Adipocyte (in vitro differentiated cells): ENCODE measurements at places on chromosomes 12 and 14.

DNA sequence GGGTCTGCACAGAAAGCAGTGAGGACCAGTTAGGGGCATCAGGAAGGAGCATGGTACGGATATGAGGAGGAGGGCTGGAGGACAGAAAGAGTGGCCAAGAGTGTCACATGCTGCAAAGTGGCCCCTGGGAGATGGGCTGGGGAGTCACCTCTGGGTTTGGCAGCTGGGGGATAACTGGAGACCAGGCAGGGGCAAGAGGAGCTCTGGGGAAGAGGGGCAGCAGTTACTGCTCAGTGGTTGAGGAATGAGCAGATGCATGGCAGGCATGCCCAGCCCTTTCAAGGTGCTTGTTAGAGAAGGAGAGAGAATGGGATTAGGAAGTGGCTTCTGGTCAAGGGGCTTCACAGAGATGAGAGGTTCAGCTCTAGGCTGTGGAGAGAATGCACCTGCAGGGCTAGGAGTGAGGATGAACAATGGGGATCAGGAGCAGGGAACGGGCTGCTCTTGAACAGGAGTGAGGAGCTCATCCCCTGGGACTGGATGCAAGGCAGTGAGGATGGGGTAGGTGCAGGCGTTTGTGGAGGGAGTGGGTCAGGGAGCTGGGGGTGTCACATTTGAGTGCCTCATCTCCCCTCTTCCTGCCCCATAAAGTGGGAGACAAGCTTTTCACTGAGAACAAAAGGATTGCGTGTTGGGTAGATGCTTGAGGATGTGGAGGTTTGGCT, 127.5 kb downstream of the PAPOLA start:
- no peak for DNase-seq

DNA sequence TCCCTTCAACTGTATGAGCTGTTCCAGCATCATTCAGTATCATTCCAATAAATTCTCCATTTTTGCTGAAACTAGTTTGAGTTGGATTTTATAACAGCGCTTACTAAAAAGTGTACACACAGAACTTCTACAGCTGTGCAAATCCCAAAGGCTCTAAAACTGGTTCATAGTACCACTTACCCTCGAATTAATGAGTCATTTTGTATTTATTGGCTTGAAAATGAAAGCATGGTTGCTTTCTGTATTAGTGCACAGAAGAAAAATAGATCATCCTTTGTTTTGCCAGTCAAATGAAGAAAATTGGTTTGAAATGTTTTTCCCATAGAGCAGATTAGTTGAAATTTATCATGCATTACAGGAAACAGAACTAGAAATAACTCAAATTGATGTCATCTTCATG, 268.3 kb upstream of the CPNE8 start:
- no peak for DNase-seq

GRCh38 chr12:91057368-91058165, at the start of gene KERA:
KERA (minus strand) TSS chr12:91058024; CDS start chr12:91056281, 1,743 bp downstream.
- DNase-seq = no peak

DNA sequence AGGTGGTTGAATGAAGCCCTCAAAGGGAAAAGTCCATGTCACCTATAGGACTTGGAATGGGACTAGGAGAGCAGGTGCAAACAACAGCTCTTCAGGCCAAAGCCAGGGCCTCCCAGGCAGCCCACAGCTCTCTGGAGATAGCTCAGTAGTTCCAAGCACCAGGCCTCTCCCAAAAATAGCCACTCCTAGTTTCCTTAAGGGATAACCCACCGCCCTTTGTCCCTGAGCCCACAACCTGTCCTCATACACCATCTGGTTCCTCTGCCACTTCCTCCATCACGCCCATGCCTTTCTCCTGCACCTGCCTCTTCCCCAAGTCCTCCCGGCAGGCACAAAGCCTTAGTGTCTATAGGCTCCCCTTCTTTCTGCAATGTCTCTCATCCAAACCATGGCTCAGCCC, 2.1 kb downstream of the RAB15 start:
- no peak for DNase-seq

DNA sequence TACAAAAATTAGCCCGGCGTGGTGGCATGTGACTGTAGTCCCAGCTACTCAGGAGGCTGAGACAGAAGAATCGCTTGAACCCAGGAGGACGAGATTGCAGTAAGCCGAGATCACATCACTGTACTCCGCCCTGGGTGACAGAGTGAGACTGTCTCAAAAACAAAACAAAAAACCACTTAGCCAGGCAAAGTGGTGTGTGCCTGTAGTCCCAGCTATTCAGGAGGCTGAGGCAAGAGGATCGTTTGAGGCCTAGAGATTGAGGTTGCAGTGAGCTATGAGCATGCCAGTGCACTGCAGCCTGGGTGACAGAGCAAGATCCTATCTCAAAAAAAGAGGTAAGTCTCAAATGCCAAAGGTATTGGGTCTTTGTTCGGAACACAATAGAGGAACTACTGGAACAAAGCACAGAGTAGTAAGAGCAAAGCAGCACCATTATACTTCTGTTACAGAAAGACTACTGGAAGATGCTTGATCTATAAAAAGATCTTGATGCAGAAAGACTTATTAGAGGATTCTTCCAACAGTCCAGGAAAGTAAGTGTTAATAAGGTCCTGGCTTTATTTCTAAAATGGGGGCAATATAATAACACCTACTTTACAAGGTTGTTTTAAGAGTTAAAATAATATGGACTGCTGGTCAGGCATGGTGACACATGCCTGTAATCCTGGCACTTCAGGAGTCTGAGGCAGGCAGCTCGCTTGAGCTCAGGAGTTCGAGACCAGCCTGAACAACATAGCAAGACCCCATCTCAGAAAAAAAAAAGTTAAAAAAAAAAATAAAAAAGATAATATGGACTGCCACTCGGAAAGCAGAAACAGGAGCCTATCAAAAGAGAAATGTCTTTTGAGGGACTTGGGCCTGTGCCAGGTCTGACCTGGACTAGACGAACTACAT, 29.9 kb downstream of the BTBD7 start:
- DNase-seq = no peak

GRCh38 chr12:124446364-124446763, 121.0 kb downstream of the NCOR2 start:
- DNase-seq = no peak

GRCh38 chr12:54356228-54356627, 8.1 kb downstream of the GPR84 start:
- no peak for DNase-seq

DNA sequence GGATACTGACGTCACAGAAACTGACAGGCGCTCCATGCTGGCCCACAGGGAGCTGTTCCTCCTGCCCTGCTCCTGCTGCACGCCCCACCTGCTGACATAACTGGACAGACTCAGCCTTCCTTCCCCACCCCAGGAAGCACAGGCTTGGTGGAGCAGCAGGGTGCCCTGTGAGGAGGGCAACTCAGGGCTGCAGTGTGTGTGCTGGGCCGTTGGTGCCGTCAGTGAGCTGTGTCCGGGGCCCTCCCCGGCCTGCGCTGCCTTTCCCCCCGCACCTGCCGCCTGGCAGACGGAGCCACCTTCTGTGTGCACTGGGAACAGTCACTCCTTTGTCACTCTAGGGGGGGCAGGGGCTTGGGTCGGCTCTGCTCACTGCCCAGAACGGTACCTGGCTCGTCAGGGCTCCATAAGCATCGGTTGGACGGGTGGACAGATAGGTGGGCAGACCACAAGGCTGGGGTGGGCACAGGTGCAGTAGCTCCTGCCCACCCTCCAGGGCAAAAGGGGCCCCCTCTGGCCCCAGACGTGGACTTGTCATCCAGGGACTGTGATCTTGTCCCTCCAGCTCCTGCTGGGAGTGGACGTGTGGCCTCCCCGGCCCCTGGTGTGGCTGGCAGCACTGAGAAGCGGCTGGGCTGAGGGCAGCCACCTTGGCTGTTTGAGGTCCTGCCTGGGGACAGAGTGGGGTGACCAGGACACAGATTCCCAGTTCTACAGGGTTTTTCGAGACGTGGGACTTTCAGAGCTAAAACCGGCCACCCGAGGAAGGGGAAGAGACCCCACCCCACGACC, 32.8 kb downstream of the FBRSL1 start:
- no peak for DNase-seq

DNA sequence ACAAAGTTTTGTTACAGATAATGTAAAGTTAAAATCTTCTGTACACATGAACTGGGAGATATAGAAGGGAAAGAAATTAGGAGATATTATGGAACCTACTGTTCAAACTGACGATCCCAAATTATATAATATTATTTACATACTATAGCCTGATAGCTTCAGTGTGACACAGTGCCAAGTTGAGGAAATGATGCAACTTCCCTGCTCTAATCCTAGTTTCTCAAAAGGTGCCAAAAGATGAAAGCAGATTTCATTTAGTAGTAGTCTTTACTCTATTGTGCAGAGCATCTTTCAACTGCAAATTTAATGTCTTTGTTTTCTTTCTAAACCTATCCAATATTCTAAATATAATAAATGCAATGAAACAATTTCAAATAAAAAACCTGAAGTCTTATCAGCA, 46.9 kb downstream of the COCH start:
- peak; percentile 33 for DNase-seq

DNA sequence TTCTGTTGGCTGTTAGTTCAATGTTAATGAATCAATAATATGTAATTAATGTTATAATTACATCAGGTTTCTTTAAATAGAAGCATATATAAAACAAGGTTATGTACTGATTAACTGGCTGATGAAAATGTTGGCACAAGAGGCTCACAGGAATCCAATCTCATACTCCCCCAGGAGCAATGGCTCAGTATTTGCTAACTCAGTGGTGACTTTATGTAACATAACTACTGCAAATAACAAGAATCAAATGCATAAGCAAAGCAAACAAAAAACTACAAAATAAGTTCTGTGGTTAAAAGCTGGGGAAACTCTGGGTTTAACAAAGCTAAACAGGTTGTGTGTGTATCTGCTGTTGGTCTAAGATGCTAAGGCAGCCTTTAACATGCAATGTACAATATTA, 27.7 kb upstream of the BBS10 start:
- DNase-seq = no peak

DNA sequence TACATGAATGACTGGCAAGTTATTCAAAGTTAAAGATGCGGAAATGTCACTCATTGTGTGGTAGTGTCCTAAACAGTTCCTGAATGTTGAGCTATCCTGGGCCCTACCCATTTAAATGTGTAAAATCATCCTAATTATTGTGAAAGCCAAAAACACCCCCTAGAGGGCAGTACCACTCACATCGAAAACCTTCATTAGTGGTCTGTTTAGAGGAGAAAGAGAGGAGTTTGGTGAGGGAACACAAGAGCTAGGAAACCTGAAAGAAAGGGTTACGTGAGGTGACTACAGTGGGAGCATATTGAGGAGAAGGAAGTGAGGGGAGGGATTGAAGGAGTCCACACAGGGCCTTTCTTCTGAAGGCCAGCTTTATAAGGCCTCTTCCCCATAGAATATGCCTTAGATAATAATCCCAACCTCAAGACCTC, 2.5 kb upstream of the TEP1 start:
- peak; percentile 79 for DNase-seq

DNA sequence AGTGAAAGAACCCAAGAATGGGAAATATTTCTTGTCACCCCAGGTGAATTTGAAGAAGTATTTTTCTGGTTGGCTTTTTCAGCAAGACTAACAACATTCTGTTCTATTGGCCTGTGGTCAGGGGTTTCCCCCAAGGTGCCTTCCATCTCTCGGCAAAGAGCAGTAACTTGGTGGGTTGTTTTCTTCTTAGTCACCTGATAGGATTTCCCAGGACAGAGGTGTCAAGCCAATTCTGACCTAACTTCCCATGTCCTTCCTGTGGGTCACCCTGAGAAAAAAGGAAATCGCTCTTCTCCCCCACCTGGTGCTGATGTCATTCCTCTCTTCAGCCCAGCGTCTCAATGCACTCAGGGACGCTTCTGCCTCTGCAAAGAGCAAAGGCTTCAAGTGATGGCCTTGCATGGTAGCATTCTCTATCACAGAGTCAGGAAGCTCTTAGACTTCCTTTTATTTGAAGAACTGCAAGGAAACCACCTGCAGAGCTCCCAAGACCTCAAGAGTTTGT, 16.1 kb upstream of the IFNG start:
- DNase-seq = no peak

GRCh38 chr14:95315579-95315978, 4.1 kb downstream of the CLMN start:
- DNase-seq = no peak

- peak; percentile 17 for DNase-seq
Measured at GRCh38 chr12:111034083-111034885, 113.9 kb upstream of the MYL2 start.

DNA sequence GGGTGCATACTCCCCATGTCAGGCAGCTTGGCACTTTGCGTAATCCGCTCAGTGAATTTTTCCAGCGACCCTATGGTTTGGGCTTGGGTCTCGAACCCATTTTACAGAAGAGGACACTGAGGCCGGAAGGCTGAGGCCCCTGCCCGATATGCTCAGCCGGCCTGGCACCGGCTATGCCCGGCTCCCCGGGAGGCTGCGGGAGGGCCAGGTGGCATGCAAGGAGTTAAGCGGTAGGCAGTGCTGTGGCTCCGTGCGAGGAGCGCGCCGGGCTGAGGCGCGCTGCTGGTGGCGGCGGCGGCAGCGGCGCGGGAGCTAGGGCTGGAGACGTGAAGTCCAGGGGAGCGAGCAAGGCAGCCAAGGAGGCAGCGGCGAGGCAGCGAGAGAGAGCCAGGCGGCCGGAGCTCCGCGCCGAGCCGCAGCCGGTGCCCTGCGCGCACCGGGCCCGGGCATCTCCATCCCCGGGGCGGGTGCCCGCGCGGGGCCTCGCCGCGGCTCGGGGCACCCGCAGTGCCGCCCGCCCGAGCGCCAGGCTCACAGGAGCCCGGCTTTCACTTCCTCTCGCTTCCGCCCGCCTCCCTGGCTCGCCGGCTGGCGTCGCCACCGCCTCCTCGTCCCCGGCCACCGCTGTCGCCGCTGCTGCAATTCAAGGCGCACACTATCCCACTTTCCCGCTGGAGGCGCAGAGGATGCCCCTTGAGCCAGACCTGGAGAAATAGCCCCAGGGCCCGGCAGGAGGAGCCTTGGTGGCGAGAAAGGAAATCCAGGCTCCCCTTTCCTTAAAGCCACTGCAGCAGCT, at the start of gene WSCD2:
Gene WSCD2, plus strand, starts transcription at position 272 of the 796 bp plus-strand sequence. CDS start 66,545 bp downstream, outside the sequence.
- DNase-seq = peak; percentile 41

GRCh38 chr12:53735556-53735955, 8.3 kb upstream of the CALCOCO1 start:
- no peak for DNase-seq

DNA sequence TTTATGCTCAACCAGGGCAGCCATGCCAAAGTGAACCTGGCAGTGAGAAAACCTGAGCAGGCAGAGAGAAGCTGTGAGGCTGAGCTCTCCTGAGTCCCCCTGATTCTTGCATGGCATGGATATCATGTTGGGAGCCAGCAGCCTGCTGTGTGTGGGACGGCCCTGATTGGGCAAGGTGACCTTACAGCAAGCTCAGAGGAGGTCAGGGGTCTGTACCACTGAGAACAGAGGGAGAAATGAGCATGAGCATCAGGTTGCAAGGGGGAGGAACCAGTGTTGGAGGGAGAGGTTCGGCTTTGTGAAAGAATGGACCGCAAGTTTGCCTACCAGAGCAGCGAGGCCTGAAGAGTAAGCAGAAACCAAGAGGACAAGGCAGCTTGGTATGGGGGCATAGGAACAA, 59.1 kb upstream of the PTGR2 start:
- DNase-seq = no peak

GRCh38 chr12:67068204-67068731, 200.9 kb upstream of the CAND1 start:
- peak; percentile 38 for DNase-seq

DNA sequence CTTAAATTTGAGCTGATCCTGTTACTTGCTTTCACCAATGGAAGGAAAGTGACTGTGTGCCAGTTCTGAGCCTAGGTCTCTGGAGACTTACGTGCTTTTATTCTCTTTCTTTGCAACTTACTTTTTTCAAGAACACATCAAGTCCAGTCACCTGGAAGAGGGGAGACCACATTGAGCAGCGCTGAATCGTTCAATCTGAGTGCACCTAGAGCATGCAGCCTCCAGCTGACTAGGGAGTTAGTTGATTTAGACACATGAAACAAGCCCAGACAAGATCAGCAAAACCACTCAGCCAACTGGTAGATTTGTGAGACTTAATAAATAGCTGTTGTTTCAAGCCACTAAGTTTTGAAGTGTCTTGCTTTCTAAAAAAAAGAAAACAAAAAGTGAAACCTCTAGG, 1014.8 kb upstream of the FBXO33 start:
- DNase-seq = no peak
